ENCODE measurements at places on chromosomes 16 and 17.

DNA sequence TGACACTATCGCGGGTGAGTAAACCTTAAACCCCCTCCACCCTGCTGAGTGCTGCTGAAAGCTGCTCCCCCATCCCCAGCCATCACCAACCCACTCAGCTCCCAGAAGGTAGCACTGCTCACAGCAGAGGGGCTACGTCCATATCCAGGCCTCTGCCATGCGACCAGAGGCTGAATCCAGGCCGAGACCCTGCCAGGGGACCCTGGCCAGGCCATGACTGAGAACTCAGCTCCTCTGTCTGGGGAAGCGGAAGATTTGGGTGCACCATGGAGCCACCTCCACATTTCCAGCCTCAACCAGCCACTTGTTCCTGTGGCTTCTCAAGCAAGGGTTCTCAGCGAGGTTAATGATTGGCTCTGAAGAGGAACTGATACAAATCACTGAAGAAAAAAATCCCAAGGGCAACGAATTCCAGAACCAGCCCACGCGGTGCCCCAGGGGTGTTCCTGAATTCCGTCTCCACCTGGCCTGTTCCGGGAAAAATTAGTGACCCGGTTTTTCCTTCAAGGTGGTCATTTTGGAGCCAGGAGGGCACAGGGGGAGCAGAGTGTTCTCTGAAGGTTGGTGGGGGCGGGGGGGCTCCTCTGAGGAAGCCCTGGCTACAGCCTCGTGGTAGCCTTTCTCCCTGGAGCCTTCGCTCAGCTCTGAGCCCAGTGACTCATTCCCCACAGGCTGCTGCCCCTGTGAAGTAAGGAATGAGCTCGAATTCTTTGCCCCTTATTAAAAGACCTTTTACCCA, 9.3 kb upstream of the SLC16A5 start:
- peak; percentile 88 for DNase-seq

- no peak for DNase-seq
Observed at GRCh38 chr16:726438-727290, at the start of the genes CCDC78 and HAGHL. TSS of gene CCDC78 (minus strand) at chr16:726443. CDS start at chr16:726367, 76 bp downstream. TSS of gene HAGHL (plus strand) at chr16:727106. CDS start at chr16:727510, 404 bp downstream.

- peak; percentile 75 for DNase-seq
Observed at GRCh38 chr16:56964243-56965148, 2.7 kb downstream of the CETP start.

- peak; percentile 17 for DNase-seq
Observed at GRCh38 chr16:80092681-80093080, 448.1 kb upstream of the DYNLRB2 start.

GRCh38 chr17:77833769-77834168, 124.7 kb upstream of the TNRC6C start:
- DNase-seq = no peak

- DNase-seq = peak; percentile 91
Observed at GRCh38 chr17:72338847-72339790, 218.3 kb downstream of the SOX9 start.

- DNase-seq = no peak
Observed at GRCh38 chr16:63789603-63790002, 1332.3 kb downstream of the CDH11 start.

GRCh38 chr16:4534151-4534790, 4.3 kb downstream of the CDIP1 start:
- DNase-seq = no peak

DNA sequence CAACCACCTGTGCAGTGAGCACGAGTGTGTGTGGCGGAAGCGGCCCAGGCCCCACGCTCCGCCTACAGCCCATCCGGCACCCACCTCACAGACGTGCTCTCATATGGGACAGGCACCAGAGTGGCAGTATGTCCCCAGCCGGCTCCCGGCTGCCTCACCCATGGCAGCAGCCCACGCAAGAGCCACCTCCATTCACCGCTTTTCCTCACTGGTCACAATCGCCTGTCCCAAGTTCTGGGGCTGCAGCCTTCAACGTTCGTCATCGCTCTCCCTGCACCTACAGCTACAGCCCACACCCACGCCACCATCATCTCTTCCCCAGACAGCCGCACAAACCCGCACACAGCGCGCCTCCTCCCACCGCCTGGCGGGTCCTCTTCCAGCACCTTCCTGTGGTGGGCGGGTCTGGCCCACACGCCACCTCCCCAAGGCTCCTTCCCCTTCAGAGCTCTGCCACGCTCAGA, 17.5 kb upstream of the TRAP1 start:
- DNase-seq = no peak

DNA sequence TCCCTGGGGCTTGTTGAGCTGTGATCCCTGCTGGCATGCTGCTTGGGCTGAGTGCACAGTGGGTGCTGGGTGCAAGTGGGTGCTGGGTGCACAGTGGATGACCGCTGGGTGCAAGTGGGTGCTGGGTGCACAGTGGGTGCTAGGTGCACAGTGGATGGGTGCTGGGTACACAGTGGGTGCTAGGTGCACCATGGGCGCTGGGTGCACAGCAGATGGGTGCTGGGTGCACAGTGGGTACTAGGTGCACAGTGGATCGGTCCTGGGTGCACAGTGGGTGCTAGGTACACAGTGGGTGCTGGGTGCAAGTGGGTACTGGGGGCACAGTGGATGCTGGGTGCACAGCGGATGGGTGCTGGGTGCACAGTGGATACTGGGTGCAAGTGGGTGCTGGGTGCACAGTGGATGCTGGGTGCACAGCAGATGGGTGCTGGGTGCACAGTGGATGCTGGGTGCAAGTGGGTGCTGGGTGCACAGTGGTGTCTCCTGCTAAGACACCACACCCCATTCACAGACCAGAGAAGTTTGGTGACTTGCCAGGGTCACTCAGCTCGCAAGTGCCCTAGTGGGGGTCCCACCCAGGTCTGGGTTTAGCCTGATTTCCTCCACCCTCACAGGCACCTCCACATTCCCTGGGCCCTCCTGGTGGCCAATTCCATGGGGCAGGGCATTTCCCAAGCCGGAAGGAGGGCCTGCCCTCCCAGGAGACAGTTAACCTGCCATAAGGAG, 33.5 kb downstream of the ZFPM1 start:
- no peak for DNase-seq

- no peak for DNase-seq
Observed at GRCh38 chr16:74603848-74604247, 3.1 kb downstream of the GLG1 start.

GRCh38 chr16:73057291-73058210, 9.6 kb upstream of the ZFHX3 start:
- DNase-seq = no peak

GRCh38 chr17:48456589-48456988, 26.6 kb upstream of the SKAP1 start:
- DNase-seq = no peak

DNA sequence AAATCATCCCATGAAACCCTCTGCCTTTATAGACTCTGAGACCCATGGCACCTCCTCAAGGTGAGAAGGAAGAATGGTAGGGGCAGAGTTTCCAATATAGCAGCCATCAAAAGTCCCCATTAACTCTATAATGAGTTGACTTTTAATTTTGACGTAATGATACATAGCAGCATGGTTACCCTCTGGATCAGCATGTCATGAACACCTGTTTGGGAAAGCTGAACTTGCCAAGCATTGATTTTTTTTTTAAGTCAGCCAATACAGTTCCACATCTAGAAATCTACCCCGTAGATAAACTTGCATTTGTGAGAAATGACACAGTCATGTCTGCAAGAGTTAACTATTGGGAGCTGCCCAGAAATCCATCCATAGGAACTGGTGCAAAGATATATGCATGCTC, 191.8 kb downstream of the TMEM114 start:
- no peak for DNase-seq

DNA sequence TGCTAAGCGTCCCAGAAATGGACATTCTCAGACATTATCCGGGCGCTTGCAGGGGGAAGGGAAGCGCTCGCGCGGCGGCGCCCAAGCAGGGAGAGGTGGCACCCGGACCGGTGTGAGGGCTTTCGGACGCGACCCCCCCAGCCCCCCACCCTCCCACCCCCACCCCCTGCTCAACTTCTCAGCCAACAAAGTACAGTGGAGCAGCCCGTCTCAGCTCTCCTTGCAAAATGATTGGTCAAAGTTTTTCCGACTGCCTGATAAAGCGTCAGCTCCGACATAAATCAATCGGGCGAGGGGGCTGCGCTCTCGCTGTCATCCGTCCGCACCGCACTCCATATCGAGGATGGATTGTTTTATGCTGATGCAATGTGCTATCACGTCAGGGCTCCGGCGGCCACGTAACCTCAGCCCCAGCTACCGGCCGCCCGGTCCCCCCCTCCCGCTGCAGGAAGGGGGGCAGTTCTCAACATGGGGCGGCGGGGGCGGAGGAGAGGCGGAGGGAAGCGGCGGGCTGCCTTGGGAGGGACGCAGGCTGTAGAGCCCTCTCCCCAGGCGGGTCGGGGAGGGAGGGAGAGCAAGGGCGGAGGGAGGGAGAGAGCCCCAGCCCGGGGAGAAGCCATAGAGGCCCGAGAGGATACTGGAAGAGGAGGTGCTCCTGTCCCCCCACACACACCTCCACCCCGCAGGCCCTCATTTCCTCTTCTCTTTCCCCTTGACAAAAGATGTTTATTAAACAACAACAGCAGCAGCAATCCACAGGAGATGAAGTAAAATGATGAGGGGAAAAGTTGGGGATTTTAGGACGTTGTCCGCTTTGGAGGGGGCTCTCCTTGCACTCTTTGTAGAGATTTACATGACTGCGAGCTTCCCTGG, at the start of gene HOXB9:
TSS of gene HOXB9 (minus strand) at position 114 of the 873 bp plus-strand sequence. CDS start at position 25, 89 bp downstream.
- DNase-seq = peak; percentile 97

DNA sequence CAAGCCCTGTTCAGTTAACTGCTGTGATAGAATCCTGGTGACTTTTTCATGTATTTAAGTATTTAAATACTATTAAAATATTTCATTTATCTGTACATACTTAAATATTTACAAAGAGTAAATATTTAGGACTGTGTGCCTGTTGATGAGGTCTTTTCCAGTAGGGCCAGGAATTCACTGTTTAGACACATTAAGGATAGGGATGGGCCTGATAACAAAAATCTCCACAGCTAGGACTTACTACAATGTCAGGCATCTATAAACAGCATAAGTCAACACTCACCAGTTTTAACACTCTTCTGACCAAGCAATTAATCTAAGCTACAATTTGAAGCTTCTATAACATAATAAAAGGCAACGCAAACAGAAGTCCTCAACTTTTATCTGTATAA, 47.6 kb downstream of the MARVELD3 start:
- DNase-seq = no peak

DNA sequence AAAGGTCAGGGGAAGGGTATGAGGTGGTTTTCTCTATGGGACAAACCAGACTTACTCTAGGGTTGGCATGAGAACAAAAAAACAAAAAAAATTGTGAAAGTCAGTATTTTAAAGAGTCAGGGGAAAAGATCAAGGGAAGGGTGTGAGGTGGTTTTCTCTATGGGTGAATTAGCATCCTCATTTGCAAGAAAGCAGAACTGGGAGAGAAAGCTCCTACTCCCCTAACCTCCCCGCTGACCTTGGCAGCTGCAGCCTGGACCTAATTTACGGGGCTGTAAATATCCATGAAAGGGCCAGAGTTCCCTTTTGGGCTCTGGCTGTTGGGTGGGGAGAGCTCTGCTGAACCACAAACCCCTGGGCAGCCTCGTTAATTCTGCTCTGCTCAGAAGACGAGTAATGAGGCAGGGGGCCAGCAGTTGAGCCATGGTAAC, 10.6 kb downstream of the RHBDL3 start:
- DNase-seq = no peak

DNA sequence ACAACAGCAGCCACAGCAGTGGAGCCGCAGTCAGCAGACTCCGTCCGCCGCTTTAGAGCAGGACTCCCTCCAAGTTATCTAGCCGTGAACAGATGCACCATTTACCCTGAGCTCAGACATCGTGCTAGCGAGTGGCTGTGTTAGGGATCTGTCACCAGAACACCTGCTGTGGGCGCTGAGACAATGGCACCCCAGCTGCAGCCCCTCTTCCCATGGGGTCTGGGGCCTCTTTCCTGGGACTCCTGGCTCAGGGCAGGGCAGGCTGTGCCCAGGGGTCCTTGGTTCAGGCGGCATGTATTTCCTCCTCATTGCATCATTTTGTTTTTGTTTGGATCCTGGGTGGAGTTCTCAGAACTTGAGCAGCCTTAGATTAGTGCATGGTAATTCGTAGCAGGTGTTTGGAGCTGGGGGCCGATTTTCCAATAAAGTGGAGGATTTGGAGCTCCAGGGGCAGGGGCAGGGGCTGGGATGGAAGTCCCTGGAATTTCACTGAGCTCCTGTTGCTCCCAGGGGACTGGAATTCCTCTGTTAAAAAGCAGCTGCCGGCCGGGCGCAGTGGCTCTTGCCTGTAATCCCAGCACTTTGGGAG, 23.4 kb downstream of the NMRAL1 start:
- no peak for DNase-seq

DNA sequence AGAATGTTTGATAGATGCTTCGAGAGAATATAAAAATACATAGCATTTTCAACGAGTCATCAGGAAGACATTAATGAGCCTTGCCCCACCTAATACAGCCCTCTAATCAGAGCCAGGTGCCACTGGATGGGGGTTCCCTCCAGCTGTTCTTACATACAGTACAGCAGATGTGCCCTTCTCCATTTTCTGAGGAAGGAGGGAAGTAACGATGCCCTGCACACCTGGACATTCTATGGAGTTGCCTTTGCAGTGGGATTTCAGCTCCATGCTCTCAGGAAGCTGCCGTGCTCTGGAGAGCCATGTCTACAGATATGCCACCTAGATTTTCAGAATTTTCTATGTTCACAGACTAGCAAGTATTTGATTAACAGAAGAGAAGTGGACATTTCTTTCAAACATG, 36.3 kb downstream of the CDRT15 start:
- no peak for DNase-seq

DNA sequence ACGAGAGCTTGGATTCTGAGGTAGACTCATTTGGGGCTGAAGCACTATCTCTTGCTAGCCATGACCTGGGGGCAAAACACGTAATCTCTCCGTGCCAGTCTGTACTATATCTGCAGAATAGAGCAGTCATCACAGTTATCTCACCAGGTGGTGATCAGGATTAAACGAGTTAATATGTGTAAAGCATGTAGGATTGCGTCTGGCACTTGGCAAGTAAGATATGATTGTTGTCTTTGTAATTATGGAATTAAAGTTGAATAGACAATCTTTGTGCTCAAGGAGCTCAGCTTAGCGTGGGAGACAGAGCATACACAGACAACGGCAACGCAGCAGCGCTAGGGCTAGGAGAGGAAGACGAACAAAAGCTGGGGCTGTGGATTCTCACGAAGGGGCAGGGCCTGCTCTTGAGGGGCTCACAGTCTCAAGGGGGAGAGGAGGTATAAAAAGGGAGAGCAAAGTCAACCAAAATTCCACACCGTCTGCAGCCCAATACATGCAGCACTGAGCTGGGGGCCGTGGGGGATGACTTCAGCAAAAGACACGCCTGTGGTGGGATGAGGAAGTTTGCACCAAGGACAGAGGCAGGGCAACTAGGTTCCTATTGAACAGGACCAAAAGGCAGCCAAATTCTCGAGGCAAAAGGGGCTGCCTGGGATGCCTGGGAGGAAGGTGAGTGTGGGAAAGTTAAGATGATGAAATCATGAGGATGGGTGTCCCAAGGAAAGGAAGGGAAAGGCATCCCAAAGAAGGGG, 68.6 kb downstream of the SDK2 start:
- DNase-seq = no peak

- no peak for DNase-seq
Observed at GRCh38 chr17:75345514-75346167, 56.4 kb upstream of the SLC25A19 start.

Data from HTR-8/SVneo (cell line).